H1 (cell line): ENCODE measurements at places on chromosomes 1 and 21. TPM values are rescaled to one million over a fixed set of nuclear protein-coding genes. Genes with fewer than 3 reads are reported as not detected.

The OR2W3 gene
- 0.08 and 0.12 TPM in 2 replicates for polyA plus RNA-seq

GRCh38 chr1:235073331-235073967 is 55.2 kb downstream of the TOMM20 start:
- no peak for DNase-seq

DNA sequence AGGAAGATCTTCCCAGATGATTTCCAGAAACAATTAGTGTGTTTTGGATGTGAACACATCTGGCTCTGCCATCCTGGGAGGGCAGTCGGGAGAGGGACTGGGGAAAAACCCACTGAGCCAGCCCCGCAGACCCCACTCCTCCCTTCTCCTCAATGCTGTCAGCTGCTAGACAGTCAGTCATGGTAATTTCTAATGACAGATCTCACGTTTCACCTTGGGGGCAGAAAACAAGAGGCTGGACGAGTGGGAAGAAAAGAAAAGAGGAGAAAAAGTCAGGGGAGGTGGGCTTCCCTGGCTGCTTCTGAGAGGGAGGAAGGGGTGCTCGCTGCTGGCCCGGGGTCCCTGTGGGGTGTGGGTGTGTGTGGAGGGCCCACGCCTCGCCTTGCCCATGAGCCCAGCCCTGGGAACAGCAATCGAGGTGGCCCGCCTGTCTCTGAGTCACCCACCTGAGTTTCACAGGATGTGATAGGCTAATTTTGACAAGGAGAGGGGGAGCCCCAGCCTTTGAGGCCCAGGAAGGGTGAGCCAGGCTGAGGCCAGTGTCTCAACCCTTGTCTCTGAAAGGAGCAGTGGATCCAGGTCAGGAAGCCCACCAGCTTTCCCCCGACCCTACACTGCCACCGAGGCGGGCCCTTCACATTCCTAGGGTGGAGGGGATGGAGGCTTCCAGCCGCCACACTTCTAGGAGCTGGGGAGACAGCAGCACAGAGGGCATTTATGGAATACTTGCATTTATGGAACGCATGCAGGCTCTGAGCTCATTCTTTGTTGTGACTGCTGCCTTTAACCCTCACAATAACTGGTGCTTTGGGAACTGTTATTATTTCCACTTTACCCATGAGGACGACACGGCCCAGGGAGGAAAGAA is 49.1 kb upstream of the IFNLR1 start:
- DNase-seq = peak; percentile 51

GRCh38 chr1:234969581-234970400 is 158.8 kb downstream of the TOMM20 start:
- no peak for DNase-seq

The KIAA0319L gene
- 40.1 and 49.8 TPM in 2 replicates for polyA plus RNA-seq

The ADCY10 gene
- polyA plus RNA-seq = 0.02 TPM in 1 of 2 replicates, not detected in the other

The TRIM67 gene
- under 0.01 TPM in 1 of 2 replicates, not detected in the other for polyA plus RNA-seq

The HTR6 gene
- polyA plus RNA-seq = 0.95 and 1.4 TPM in 2 replicates

DNA sequence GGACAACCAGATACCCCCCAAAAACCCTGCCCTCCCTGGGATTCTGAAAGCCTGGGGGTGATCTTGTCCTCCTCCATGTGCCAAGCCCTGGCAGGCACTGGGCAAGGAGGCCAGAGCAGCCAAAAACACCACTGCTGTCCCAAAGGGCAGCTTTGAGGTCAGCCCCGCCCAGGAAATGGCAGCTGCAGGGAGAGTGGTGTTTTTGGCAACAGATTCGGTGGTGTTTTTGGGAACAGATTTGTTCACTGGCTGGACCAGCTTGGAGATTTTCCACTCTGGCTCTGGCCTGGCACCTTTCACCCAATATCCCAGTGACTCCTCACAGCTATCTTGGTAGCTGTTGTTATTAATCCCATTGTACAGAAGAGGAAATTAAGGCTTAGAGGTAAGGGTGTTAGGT is 34.7 kb downstream of the LRP8 start:
- DNase-seq = no peak

The HORMAD1 gene
- polyA plus RNA-seq = not detected in 2 replicates

- DNase-seq = no peak
Measured at GRCh38 chr1:211975152-211975941, 60.0 kb downstream of the INTS7 start.

- DNase-seq = no peak
Measured at GRCh38 chr1:215605011-215605621, 38.0 kb downstream of the KCTD3 start.

- no peak for DNase-seq
Measured at GRCh38 chr1:2336499-2336898, 54.9 kb downstream of the MORN1 start.

DNA sequence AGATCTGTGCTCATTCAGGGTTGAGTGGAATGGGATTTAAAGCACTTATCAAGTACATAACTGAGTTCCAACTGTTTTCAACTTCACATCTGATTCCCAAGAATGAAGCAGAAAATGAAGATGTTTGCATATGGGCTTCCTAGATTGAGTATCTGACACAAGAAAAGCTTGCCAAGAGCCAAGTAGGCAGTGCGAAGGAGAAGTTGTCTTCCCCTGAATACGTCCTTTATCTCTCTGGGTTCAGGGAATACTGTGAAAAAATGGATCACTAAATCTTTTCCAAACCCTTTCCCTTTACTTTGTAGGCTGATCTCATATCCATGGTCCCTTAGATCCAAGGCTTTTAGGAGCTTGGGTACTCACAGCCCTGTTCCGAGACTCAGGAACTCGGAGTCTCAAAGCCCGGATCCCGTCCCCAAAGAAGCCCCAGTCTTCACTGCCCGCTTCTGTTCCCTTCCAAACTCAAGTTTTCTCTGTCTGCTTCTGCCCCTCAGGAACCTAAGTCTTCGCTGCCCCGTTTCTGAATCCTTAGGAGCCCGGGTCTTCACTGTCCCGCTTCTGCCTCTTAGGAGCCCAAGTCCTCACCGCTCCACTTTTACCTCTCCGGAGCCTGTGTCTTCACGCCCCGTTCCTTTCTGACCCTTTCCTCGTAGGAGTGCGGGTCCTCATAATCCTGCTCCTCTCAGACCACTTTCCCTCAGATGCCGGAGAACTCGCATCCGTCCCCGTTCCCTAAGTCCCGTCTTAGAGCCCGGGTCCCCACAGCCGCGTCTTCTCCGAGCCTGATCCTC is 616 bp downstream of the TAF12 start:
- no peak for DNase-seq

The S1PR1 gene
- 4.7 and 5.5 TPM in 2 replicates for polyA plus RNA-seq
